ENCODE measurements at places on chromosomes 3 and 15.
A peak's percentile ranks its signal among the peaks of the same experiment; 100 is the strongest.

DNA sequence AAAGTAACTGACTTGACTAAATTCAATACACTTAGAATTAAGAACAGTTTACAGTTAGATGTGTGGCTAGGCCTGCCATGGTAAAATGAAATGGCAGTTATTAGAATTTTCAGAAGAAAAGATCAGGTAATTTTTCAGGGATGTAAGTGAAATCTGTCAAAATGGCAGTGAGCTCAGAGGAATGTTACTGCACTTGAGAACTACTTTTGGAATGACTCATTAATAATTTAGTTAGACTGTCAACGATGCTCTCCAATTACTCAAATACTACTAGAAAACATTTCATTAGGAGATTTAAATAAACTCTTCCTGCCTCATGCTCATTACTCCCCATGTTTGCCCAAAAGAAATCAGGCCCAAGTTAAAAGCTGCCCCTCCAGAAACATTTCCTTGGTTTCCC is 84.4 kb downstream of the RFTN1 start:
- DNase-seq = no peak

GRCh38 chr3:102024270-102024904 is 175.1 kb downstream of the NFKBIZ start:
- DNase-seq = no peak

- DNase-seq = no peak
Observed at GRCh38 chr3:56413911-56414310, 54.4 kb downstream of the ERC2 start.

- no peak for DNase-seq
Observed at GRCh38 chr3:87161013-87161412, 66.1 kb upstream of the CHMP2B start.

- peak; percentile 46 for DNase-seq
Observed at GRCh38 chr3:177150970-177151627, 46.2 kb downstream of the TBL1XR1 start.

GRCh38 chr3:7749931-7750695 is 751.5 kb upstream of the LMCD1 start:
- DNase-seq = no peak

DNA sequence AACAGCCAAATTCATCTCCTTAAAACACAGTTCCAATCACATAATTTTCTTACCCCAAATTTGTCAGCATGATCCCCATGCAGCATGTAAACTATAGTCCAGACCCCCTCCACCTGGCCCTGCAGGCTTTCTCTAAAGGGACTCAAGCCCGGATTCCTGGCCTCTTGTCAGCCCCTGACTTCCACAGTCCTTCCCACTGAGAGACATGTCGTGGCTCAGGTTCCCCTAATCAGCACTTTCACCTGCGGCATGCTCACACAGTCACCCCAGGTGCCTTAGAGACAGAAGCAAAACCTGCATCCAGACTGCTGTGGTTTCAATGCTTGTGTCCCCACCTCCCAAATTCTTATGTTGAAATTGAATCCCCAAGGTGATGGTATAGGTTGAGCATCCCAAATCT is 372.7 kb upstream of the ATP10A start:
- no peak for DNase-seq

DNA sequence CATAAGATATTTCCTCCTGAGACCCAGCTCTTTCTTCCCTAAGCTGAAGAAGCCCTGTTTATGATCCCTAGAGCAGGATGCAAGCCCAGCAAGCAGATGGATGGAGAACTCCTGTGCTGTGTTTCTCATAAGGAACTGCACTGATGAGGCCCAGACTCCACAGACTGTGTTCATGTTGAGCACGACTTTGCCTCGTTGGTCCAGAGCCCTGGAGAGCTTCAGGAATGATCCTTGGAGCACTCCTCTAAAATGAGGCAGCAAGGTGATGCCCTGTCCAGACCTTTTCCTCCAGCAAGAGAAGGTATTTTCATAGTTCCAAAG is 83.8 kb downstream of the MYLK start:
- DNase-seq = no peak

DNA sequence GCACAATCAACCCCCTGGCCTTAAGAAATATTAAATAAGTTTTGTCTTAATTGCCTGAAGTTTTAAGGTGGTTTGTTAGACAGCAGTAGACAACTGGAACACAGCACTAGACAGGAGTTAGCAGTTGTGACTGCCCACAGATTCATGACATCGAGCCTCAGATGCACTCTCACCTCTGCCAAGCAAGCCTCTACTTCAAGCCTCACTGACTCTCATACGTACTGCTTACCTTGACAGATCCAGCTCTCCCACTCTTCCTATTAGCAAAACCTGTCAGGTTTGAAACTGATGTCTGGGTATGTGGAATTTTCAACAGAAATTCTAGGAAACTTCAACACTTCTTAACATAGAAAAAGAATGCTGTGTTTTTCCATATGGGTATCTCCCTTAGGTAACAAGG is 382.9 kb upstream of the DPH6 start:
- DNase-seq = no peak

- no peak for DNase-seq
Observed at GRCh38 chr15:48121849-48122248, 1.1 kb downstream of the SLC24A5 start.

GRCh38 chr3:160808838-160809237 is 52.8 kb downstream of the PPM1L start:
- no peak for DNase-seq

- DNase-seq = no peak
Observed at GRCh38 chr3:122188737-122189136, 5.3 kb downstream of the CASR start.

DNA sequence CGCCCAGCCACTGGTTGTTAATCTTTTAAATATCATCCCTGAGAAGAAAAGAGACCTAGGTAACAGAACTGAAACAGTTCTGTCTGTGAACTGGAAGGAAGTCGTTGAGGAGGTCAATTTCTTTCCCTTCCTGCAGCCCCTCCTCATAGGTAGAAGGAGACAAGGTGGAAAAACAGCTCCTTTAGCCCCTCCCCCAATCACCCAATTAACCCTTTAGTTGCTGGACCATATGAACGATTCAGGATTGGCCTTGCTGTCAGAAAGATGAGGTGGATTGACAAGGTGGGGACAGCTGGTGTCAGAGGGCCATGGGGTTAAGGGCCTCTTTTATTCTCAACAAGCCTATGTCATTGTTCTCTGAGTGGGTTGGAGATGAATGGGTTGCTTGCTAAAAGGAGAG is 36.0 kb upstream of the ZNF445 start:
- DNase-seq = no peak

- DNase-seq = no peak
Observed at GRCh38 chr3:128021768-128022372, 30.4 kb upstream of the SEC61A1 start.

GRCh38 chr15:42083605-42083908 is 10.8 kb downstream of the PLA2G4D start:
- no peak for DNase-seq

All from NCI-H1436 treated with DMSO at 0.1 percent for 48 hours (cell line).